Central memory CD4-positive, alpha-beta T cell (primary cell): ENCODE measurements at places on chromosomes 2 and 18.
A peak's percentile ranks its signal among the peaks of the same experiment; 100 is the strongest.

DNA sequence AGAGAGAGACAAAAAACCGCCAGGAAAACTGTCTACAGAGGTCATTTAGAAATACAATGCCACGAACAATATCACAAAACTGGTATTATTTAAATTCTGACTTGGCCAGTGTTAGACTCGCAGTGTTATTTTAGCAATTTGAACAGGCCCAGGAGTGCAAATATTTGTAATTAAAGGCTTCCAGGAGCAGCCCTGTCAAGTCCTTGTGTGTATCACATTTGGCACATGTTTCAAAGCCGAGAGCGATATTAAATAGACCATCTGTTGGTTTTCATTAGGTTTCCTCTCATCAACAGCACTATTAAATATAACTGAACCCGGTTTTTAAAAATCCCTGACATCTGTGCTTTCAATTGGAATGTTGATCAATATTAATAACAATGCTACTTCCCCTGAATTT is 656.9 kb downstream of the TSN start:
- no peak for DNase-seq

DNA sequence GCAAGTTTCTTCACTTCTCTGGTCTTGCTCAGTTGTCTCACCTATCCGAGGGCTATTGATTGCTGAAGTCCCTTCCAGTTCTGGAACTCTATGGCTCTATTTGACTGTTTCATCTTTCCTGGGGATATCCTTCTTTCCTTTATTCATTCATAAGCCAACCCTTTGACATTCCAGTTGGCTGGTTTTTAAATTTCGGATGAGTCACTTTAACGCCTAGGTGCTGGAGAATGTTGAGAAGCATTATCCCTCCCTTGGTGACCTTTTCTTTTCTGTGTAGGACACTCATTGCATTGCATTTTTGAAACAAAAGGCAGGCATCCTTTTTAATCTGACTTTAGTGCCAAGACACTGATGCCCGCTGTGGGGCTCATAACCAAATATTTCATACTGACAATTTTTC is 307.1 kb downstream of the TSN start:
- no peak for DNase-seq

- no peak for DNase-seq
Measured at GRCh38 chr2:48105848-48106247, 199.6 kb upstream of the FBXO11 start.

DNA sequence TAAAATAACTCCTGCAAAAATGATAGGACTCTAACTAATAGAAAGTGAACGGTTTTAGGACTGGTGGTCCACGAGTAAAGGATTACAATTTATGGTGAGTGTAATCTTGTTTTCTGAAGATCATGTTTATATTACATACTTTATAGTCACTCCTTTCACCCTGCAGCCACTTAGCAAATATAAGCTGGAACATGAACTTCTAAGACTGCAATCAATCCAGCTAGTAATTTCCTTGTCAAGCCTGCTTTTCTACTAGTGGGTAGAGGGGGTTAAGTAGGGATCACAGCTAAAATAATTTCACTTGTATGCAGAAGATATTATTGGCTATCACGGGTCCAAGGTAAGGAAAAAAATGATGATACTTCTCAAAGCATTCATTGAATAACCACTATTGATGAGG is 125.5 kb upstream of the NETO1 start:
- DNase-seq, result no peak

DNA sequence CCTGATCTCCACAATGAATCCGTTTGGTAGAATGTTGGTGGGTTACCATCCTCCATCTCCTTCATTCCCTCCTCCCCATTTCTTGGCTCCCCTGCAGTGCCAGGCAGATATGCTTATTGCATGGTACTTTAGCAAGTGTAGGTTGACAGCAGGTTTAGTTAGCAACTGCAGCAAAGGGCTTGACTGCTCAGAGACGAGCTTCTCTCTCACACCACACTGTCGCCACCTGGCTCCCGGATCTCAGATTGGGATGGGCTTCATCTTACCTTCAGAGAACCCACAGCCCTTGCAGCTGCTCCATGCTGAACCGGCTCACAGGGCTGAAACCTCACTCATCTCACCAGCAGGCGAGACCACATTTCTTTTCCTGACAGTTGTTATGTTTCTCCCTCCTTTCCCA is 88.8 kb downstream of the VWA3B start:
- DNase-seq, result no peak

DNA sequence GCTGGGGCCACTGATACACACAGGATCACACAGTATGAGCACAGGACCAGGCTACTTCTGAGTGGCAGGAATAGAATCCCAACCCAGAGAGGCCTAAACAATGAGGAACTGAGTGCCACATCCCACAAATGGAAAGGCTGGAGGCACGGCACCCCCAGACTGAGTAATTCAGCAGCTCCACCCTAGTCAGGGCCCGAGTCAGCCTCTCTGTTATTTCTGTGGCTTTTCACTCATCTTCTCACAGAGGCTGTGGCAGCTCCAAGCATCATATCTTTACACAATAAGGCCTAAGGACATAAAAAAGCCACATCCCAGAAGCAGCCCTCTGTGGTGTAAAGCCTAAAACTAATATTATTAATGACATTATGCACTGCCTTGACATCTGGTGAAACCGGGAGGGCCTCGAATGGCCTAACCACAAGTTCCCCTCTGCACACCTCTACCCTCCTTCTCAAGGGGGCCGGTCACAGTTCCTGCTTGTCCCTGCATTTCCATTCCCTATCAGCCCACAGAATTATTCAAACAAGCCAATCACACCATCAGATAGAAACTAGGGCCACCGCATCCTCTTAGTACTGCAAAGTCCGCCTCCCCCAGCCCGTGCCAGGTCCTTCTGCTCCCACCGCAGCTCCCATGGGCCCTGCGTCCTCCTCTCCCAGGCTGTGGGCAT is 12.5 kb upstream of the MAL start:
- DNase-seq, result no peak

DNA sequence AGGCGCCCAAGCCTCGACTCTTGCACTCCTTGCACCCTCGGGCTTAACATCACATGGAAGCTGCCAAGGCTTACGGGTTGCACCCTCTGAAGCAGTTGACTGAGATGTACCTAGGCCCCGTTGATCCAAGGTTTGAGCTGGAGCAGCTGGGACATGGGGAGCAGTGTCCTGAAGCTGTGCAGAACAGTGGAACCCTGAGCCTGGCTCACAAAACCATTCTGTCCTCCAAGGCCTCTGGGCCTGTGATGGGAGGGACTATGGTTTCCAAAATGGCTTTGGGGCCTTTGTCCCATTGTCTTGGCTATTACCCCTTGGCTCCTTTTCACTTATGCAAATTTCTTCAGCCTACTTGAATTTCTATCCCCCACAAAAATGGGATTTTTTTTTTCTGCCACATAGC is 454.0 kb downstream of the PIK3C3 start:
- no peak for DNase-seq

DNA sequence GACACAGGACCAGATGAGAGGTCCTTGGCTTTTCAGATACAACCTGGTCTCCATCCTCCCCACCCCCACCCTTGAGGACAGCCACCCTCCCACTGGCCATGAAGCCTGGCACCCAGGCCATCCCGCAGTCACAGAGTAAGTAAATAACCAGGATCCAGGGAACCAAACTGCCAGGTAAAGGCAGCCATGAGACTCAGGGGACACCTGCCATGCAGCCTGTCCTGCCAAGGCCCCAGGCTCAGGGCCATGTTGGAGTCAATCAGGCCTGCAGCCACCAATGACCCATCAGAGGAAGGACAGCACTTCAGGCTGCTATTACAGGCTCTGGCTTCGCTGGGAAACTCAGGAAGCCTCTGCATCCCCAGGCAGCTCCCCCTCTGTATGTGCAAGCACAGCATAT is 15.6 kb downstream of the SPATA3 start:
- no peak for DNase-seq

- DNase-seq, result no peak
Measured at GRCh38 chr2:157386247-157386646, 57.6 kb downstream of the CYTIP start.

DNA sequence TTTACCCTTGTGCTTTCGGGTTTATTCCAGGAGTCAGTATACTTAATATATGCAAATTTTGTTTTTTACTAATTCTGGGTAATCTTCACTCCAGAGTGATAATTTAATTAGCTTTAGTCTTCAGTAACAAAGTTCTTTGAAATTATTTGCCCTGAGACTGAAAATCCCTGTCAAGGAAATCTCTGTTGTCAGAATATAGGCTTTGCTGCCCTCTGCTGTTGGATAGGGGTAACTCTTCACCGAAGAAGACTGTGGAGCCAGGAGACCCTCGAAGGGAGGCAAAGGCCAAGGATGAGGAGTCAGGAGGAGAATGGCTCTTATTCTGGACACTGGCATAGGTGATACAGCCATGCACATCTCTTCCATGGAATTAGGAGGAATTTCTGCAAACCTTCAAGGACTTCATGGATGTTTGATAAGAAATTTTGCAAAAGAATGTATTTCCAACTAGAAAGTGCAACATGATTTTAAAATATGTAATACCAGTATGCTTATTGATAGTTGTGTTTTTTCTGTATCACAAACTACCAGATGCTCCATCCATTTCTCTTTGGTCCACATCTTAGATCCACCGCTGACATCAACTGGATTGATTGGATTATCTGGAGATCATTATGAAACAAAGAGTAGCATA is 182.3 kb downstream of the RDH14 start:
- peak; percentile 6 for DNase-seq
